CD4-positive, alpha-beta T cell treated with Interleukin-2 at 100 ng/mL for 4 hours (primary cell): ENCODE measurements at places on chromosomes 3 and 15.
A peak's percentile ranks its signal among the peaks of the same experiment; 100 is the strongest.

DNA sequence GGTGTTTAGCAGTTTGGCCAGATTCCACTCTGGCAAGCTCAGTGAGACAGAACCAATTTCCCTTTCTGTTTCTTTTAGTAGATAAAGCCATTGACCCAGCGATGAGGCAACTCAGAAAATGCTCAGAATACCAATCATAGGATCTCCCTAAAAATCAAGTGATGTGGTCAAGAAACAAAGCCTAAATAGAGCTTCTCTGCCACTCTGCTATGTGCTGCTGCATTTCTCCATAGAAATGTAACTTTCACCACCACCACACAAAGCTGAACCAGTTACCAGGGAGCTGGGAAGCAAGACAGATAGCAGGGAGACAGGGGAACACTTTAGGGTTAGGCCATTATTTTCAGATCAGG is 109.8 kb downstream of the RPL22L1 start:
- no peak for DNase-seq

DNA sequence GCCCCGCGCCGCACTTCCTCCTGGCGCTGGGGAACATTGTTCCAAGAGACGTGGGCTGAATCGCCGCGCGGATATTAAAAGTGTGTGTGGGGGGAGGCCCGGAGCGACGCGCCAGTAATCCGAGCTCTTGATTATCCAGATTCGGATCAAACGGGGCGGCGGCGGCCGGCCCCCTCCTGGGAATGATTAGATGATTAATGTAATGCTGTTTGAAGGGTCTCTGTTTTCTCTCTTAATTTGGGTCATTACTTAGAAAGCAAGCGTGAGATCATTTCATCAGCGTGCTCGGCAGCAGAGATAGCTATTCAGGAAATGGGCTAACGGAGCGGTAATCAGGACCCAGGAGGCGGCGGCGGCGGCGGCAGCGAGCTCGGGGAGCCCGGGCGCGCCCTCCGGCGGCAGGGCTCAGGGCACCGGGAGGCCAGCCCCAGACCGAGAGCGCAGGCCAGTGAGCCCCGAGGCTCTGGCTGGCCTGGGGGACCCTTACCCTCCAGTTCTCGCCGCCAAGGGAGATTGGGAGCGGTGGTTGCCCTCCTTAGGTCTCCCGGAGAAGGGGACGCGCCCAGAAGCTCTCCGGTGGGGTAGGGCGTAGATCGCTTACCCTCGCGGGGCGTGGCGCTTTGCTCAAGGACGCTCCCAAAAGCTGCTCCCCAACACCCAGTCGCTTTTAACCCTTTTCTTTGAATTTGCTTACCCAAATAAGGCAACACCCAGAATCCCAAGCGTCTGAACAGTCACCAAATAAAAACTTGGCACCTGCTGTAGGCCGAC is 4.5 kb downstream of the FEZF2 start:
- no peak for DNase-seq

DNA sequence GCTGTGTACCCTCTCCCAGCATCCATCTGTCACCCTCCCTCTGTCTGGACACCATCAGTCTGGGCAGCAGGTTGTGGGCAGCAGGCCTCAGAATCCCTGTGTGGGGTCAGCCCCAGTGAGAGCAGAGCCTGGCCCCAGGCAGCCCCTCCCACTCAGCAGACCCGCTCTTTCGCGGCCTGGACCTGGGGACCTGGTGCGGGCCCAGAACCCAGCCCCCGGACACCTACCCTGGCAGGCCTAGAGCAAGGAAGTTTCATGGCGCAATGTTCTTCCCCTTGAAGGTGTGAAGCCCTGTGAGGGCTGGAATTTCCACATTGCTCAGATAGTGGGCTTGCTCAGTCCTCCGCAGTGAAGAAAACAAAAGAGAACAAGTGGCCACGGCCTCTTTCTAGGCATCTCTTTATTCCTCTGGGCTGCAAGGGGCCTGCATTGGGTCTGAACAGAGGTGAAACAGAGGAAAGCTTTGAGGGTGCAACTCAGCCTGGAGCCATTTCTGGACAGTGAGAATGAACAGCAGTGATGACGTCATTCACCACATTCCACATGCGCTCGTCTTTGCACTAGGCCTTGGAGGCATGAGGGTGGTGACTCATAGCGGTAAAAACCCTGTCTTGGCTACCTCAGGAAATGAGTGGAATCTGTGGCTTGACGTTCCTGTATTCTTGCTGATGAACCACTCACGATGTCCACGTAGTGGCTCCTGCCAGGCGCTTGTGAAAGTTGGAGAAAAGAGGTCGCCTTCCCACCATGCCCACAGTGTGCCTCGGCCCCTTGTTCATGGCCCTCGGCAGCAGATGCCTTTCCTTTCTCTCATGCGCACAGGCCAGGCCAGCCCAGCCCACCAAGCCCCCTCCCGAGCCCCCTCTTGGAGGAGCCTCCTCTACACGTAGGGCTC is 66.1 kb downstream of the SLC30A4 start:
- DNase-seq, result peak; percentile 86

DNA sequence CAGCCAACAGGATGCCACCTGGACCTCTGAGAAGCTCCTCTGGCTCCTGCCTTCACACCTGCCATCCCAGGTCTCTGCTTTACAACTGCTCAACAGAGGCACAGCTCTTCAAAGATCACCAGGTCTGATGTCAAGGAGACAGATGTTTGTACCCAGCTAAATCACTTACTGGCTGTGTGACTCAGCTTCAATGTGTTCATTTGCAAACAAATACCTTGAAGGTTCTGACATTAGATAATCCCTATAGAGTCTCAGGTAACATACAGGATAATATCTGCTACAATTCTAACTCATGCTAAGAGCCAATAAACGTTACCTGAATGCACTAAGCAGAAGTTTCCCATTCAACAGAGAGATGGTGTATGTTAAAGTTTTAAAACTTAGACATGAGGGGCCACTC is 163.4 kb upstream of the IGF1R start:
- DNase-seq, result no peak

GRCh38 chr3:28122227-28122626 is 119.2 kb upstream of the CMC1 start:
- no peak for DNase-seq

DNA sequence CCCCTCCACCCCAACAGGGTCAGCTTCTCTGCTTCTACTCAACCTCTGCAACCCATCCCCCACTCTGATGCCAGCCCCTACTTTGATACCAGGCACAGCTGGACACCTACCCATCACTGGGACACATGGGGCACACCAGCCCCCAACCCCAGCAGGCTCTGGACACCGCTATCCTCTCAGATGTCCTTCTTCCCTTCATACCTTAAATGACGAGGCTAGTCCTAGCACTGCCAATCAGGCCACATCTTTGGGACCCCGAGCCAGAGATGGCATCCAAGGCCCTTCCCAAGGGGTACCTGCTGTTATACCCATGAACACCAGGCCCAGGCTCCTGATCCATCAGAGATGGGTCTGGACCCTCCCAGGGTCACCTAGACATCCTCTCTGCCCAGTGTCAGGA is 10.6 kb downstream of the POC1A start:
- DNase-seq, result no peak

GRCh38 chr3:164450276-164450905 is 627.9 kb downstream of the SI start:
- no peak for DNase-seq

- DNase-seq, result no peak
Observed at GRCh38 chr3:153429821-153430220, 267.8 kb downstream of the RAP2B start.

- no peak for DNase-seq
Observed at GRCh38 chr15:29319823-29320222, 50.2 kb upstream of the NSMCE3 start.

- DNase-seq, result no peak
Observed at GRCh38 chr3:194364652-194365434, 4.7 kb downstream of the LRRC15 start.

GRCh38 chr15:68209272-68209671 is 4.1 kb upstream of the CALML4 start:
- DNase-seq, result no peak

- no peak for DNase-seq
Observed at GRCh38 chr3:177370246-177370822, 173.1 kb upstream of the TBL1XR1 start.

- no peak for DNase-seq
Observed at GRCh38 chr3:164040991-164041390, 1037.3 kb downstream of the SI start.

DNA sequence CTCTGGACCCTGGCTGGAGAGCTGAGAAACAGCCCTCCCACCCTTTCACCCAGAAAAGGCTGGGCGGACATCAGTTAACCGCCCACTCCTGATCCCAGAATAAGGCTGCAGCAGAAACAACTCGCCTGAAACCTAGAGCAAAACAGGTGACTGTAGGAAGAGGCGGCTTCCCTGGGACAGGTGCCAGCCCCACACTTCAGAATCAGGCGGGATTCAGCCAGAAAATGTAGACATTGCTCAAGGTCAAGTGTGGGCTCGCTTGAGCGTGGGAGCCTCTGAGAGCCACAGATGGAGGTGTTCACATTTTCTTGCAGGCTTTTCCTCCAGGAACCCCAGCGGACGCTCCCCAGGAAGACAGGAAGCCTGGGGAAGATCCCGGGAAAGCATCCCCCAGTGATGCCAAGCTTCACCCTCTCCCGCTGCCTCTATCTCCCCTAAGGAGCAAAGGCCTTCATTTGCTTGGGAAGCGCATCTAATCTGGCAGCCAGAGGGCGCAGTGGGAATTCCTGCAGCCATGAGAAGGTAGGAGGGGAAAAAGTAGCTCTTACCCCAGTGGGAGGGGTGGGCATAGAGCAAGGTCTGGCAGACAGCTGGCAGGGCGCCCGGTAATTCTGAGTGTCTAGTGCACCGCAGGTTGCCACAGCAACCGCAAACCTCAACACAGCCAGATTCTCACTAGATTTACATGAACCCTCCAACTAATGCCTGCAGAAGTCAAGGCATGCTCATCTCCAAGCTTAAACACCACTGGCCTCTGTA is 77.7 kb downstream of the OCA2 start:
- no peak for DNase-seq

DNA sequence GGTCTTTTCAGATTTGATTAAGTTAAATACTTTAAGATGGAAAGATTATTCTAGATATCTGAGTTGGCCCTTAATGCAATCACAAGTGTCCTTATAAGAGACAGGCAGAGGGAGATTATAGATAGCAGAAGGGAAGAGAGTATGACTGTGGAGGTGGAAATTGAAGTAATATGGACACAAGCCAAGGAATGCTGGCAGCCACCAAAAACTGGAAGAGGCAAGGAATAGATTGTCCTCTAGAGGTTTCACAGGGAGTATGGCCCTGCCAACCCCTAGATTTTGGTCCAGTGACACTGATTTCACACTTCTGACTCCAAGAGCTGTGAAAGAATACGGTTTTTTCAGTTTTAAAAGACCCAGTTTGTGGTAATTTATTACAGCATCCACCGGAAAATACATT is 1498.7 kb upstream of the CADM2 start:
- no peak for DNase-seq

DNA sequence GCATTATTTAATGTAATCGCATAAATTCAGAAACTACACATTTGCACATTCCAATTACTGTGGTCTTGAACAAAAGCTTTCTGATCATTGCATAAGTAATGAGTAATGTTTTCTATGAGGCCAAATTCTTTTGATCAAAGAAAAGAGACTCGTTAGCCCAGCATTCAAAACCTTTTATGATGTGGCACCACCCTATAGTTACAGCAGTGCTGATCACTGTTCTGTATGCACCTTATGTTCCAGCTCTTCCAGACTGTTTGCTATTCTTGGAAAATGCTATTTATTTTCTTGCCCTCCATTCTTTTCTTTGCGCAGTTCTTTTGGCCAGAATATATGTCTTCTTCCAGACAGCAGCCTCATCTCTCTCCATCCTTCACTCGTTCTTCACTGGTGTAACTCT is 42.3 kb downstream of the MAP3K13 start:
- no peak for DNase-seq
